Fibroblast of upper back skin (primary cell): ENCODE measurements at places on chromosomes 7 and 10.

DNA sequence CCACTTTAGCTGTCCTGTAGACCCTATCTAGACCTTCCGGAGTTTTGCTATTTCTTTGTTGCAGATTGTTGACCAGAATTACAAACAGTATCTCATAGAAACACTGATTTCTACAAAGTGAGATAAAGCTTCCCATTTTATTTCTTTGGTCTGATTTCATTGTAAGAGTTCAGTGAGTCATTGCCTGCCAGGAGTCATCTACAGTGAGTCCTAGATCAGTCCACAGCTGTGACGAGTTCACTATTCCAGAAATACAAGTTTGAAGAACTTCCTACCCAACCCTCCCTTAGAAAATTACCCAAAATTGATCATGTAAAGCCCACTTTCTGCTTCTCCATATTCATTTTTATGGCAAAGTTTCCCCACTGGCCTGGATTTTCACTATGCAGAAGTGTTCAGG is 905.5 kb downstream of the CNTNAP2 start:
- peak; percentile 16 for DNase-seq

DNA sequence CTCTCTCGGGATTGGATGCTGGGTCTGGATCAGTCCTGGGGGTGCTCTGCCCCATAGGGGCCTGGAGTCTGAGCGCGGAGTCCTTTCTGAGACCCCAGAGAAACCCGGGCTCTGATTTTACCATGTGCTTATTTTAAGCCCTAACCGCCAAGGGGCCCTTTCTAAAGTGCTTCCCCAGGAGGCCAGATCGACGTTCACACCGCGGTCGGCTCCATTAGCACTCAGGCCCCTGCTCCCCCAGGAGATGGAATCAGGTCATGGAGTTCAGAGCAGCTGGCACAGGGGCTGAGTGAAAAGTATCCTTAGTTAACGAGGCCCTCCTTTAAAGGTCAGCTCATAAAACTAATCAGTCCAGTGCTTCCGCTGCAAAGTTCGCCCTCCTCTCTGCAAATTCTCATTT is 159.4 kb upstream of the COBL start:
- DNase-seq: no peak

DNA sequence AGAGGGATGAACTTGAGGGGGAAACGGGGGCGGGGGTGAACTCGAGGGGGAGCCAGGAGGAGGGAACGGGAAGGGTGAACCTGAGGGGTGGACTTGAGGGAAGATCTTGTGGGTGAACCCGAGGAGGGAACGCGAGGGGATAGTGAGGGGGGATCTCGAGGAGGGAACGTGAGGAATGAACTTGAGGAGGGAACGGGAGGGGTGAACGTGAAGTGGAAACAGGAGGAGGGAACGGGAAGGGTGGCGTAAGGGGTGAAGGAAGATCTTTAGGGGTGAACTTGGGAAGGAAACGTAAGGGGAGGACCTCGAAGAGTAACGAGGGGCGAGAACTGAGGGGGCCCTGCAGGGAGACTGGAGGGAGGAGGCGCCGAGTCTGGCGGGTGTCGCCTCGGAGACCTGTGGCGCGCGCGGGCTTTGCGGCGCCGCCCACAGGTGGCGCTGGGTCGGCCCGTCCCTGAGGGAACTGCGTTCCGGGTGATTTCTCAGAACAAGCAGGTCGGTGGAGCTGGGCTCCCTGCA is 651 bp downstream of the MYO3A start:
- DNase-seq: no peak

DNA sequence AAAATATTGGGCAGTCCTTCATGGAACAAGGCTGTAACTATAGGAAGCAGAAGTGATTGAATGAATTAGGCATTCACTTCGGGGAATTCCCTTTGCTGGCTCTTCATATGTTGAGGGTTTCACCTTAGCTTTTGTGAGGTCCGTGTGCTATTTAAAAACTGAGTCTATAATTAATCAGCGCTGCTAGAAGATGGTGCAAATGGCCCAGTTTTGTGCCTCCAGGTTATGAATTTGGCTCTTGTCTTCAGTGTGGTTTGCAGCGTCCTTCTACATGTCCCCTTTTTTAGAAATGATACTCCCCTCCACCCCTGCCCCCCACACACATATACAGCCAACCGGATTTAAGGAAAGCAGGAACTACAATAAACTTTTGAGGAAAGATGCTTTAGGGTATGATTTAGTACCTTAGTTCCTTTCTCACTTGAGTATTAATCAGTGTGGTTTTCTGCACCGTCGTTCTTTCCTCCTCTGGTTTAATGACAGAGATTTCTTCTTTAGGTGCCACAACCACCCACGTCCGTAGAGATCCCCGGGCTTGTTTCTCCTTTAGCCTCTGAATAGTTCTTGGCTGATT is 110.6 kb upstream of the SAMD8 start:
- DNase-seq: no peak

DNA sequence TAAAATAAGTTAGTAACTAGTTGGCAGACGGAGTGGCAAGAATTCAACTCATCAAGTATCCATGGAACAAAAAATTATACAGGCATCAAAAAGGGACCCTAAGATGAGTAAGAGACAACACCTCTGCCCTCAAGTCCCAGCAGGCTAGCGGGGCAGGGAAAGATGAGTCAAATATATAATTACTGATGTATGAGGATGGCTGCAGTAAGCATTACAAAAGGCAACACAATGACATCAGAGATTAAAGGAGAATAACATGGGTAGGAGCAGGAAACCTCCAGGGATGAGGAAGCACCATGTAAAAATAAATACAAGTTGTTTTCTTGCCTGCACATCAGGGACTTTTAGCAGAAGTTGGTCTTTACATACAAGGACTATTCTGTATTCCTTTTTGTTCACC is 49.4 kb downstream of the SCRN1 start:
- no peak for DNase-seq

DNA sequence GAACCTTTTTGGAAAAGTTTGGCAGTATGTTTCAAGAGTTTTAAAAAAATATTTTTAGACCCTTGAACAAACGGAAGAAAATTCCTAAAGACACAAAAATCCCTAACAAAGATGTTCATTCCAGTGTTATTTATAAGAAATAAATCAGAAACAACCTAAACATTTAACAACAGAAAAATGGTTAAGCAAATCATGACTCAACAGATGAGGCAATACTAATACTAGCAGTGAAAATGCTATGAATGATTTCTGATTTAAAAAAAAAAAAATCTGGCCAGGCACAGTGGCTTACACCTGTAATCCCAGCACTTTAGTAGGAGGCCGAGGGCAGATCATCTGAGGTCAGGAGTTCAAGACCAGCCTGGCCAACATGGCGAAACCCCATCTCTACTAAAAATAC is 61.0 kb downstream of the ARHGAP12 start:
- peak; percentile 31 for DNase-seq

DNA sequence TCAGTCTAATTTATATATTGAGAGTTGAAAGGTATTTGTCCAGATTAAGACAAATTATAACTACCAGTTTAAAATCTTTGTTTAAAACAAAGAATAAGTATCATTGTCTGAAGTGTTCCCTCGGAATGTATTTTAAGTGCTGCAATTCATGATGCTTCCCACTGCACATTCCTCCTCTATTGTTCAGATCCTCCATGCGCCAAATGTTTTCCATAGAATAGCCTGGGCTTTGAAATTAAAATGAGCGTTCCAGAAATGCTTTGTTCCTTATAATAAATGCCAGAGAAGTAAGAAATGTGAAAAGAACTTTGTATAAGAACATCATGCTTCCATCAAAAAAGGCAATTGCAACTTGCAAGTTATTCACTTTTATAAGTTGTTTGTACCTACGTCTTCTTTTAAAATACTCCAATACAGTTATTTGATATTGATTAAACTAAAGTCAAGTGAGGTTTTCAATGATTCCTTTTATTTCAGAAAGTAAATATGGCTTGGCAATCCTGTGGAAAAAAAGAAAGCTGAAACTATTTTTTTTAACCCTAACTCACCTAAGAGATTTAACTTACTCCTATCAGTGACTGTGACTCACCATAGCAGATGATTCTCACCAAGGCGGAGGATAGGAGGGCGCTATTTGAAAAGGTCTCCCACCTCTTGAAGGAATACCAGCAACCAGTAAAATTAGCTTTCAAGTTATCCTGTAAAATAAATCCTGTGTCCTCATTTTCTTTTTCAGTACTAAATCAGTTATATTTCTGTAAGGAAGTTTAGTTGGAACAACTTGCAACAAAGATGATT is 85.8 kb downstream of the CTNNA3 start:
- peak; percentile 88 for DNase-seq

DNA sequence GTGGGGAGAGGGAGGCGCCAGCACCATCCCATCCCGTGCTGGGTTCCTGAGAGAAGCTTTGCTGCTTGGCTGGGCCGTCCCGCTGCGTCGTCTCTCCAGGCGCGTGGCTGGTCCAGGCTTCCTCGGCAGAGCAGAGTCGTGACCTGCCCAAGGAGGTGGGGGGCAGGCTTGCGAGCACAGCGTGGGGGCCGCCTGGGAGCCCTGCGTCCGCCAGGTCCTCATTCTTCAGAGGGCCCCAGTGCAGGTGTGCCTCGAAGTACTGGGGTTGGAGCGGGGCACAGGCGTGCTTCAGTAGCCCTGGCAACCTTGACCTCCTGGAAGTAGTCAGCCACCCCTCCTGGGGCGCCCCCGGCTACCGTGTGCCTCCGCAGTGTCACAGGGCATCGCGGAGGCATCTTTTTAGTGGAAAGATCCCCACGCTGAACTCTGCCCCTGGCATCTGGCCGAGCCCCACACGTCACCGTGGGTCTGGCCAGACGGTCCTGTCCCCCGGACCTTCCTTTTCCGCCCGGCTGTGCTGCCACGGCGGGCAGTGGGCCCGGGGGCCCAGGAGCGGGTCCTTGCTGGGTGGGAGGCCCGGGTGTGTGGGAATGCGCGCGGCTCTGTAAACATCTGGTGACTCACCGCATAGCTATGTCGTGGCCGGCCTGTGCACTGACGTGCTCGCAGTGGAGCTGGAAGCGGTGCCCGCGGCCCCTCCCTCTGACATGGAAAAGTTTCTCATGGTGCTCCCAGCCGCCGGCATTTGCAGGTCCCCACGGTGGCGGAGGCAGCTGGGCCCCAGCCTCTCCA is 6.4 kb downstream of the MAFK start:
- DNase-seq: peak; percentile 98

DNA sequence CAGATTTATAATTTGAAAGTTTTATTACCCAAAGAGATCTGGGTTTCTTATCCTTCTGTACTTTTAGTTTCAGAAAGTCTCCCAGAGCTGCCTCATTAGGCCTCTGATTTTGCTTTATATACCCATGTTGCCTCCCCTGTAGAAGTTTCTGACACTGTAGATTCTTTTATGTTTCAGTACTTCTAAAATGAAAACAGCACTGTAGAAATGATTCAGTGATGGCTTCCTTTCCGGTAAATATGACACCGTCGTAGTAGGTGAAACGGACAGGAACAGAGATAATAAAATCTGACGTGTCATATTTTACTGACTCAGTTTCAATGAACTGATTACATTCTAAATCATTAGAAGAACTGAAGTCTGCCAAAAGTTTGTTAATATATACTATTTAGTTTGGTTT is 272.7 kb downstream of the TWIST1 start:
- DNase-seq: no peak

DNA sequence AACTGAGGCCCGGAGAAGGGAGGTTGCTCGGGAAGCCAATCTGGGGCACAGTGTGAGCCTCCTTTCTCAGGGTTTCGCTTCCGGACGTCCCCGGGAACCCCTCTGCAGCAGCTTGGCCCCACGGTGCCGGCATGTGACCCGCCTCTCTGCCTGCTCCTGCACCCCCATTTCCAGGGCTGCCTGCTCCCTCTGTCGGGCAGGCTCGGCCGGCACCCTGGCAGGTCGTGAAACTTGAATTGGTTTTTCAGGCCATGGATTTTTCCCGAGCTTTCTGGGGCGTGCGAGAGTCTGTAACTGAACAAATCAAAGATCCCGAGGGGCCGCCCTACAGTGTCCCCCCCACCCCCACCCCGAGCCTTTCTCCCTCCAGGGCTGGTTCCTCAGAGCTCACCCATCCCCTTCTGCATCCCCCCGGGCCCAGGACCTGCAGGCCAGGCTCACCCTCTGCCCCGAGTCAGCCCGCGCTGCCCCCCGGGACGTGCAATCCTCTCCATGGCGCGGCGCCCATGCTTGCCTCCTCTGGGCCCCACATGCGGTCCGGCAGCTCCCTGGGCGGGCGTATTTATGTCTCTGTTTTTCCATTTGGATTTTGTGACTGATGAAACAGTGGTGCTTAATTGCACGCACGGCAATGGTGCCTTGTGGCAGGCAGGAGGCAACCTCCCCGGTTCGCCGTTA is 58.1 kb downstream of the UNCX start:
- peak; percentile 35 for DNase-seq

DNA sequence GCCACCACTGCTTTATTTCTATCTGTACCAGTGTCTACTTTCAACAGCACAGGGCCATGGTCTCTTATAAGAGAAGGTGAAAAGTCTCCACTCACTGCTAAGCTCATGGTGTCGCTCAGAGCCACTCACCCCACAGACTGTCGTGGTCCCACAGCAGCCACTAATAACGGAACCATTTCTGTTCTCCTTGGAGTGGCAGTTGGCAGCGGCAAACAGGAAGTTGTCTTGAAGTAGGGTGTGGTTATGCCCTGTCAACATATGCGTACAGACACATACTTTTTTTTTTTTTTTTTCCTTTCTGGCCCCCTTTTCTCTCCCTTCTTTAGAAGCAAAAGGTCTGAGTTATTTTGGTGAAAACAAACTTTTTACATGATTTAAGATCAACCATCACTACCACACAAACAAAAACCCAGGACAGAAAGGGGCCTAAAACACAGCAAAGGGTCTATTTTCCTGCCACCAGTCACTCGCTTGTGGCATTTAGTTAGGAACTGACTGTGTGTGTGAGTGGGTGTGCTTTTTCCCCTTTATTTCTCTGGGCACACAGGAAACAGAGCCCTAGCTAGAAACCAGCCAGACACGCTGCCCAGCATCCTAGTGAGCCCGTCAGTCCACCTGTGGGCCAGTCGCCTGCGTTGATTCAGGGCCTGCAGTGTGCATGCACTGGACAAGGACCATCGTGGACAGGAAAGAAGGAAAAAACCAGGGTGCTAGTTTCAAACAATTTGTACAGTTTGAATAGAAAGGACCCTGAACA is 96.7 kb upstream of the EFCAB10 start:
- no peak for DNase-seq

DNA sequence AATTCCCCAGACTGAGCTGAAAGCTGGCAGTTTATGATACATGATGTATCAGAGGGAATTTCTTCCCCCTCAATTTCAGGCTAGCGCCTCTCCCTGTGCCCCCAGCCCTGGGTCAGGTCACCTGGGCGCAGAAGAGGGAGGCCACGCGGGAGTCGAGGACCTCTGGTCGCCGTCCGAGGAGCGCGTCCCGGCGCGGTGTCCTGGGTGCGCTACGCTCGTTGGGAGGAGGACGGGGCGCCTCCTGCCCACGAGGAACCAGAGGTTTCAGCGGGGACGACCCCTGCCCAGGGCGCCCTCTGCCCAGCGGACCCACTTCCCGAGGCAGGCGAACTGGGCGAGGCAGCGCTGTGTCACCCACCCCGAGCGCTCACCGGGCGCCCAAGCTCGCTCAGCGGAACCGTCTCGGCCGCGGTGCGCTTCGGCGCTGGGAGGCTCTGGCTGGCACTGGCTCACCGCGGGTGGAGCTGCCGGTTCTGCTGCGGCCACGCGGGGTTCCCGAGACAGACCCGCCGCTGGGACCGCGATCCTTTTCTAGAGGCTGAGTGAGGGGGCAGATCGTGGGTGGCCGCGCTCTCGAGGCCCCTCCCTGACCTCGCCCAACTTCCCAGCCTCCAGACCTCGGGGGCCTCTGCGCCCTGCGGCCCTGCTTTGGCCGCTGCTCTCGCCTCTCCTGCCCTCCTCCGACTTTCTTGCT is at the start of gene FAM237B:
TSS of gene FAM237B (minus strand) at position 504 of the 694 bp plus-strand sequence. CDS start 1,556 bp downstream, outside the sequence.
- DNase-seq: peak; percentile 3

- peak; percentile 63 for DNase-seq
Measured at GRCh38 chr10:92575961-92576360, 2.1 kb upstream of the IDE start.
